ENCODE measurements at places on chromosomes 16 and 17.

DNA sequence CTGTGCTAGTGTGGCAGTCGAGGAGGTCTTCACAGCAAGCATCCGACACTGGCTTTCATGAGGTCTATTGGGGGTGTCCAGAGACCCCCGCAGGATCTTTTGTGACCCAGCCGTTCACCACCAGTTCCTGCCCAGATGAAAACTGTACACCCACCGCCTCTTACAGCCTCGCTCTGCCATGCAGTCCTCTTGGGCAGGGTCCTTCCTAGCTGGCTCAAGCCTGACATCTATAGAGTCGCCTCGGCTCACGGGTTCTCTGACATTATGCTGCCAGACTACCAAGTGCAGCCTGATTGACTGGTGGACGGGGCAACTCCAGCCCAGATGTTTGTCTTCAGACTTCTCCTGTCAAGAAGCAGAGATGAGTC lies 14.6 kb upstream of the CLEC10A start:
- no peak for DNase-seq

GRCh38 chr16:79609861-79610260 lies 9.3 kb upstream of the MAF start:
- DNase-seq = no peak

DNA sequence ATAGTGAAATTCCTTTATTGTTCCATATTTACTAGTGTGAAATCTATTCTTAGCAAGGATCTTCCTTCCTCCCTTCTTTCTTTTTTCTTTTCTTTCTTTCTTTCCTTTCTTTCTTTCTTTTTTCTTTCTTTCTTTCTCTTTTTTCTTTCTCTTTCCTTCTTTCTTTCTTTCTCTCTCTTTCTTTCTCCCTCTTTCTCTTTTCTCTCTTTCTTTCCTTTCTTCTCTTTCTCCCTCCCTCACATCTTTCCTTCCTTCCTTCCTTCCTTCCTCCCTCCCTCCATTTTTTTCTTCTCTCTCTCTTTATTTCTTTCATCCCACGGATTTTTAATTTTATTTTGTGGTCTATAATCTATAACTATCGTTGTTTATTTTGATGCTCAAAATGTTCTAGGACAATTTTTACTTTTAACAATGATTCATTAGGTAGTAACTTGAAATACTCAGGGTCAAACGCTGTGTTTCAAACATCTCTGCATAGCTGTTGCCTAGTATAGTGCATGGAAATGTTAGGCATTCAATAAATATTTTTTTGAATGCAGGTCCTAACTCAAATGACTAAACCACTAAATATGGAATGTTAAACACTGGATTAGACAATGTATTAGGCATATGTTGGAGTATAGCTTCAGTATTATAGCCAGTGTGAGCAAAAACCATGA lies 178.3 kb downstream of the MAP2K6 start:
- no peak for DNase-seq

DNA sequence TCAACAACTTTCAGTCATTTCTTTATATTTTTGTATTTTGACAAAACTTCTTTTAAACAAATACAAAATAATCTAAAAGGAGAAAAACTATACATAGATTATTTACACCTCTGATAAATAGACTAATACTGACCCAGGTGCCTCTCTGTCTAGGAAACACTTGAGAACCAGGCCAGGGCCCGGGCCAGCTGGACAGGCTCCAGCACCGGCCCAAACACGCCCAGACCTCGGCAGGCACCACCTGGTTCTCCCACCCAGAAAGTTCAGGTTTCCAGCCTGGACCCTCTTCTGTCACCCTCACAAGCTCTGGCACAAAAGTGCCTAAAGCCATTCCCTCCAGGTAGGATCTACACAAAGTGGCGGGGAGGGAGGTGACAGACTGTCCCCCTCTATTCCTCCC lies 97.0 kb upstream of the DNAH17 start:
- DNase-seq = no peak

GRCh38 chr17:47687748-47688147 lies 6.2 kb upstream of the TBKBP1 start:
- DNase-seq = no peak

Measured in nephron progenitor cell (in vitro differentiated cells).